Right lung (tissue), 10 donors: ENCODE measurements at places on chromosomes 1 and 21. TPM values are rescaled to one million over a fixed set of nuclear protein-coding genes. Genes with fewer than 3 reads are reported as not detected.

Gene AGL
- 24.8 TPM for polyA plus RNA-seq

Gene XKR8
- 10.9 TPM for polyA plus RNA-seq

Gene PLA2G5
- 1.0 TPM for polyA plus RNA-seq

Gene OTUD7B
- polyA plus RNA-seq, result 20.1 TPM

Gene DISP3
- 0.89 TPM for polyA plus RNA-seq

Gene CYP4X1
- 5.7 TPM for polyA plus RNA-seq

Gene RBM11
- 3.7 TPM for polyA plus RNA-seq

Gene TMEM201
- 15.3 TPM for polyA plus RNA-seq
